Thoracic aorta (tissue), 2 donors: ENCODE measurements at places on chromosomes 7 and 10. TPM values are rescaled to one million over a fixed set of nuclear protein-coding genes. Genes with fewer than 3 reads are reported as not detected.
A peak's percentile ranks its signal among the peaks of the same experiment; 100 is the strongest.

DNA sequence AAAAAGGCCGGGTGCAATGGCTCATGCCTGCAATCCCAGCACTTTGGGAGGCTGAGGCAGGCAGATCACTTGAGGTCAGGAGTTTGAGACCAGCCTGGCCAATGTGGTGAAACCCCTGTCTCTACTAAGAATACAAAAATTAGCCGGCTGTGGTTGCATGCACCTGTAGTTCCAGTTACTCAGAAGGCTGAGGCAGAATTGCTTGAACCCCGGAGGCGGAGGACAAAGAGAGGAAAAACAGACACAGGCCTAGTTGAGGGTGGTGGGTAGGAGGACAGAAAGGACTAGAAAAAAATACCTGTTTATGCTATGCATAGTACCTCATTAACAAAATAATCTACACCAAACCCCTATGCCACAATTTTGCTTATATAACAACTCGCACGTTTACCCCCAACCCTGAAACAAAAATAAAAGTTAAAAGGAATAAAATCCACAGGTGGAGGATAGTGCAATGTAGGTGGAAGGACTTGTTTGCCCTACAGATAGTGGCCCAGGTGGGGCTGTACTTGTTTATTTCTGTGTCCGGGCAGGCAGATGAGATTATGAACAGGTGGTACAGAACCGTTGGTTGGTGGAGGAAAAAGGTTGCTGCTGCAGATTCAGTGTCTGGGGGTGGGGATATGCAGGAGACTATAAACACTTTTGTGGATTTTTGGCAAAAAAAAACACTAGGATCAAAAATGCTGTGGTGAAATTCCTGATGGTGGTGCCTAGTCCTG is 5.1 kb downstream of the ZNF680 start:
- peak overlapping the region; percentile 77 for H3K27ac ChIP-seq
- peaks cover 47% of the 10 kb centered on the region for H3K4me1 ChIP-seq
- no peaks in the 10 kb centered on the region for H3K27me3 ChIP-seq
- H3K36me3 ChIP-seq = no peaks in the 10 kb centered on the region
- DNase-seq = no peak
- H3K4me3 ChIP-seq = peak overlapping the region; percentile 61

DNA sequence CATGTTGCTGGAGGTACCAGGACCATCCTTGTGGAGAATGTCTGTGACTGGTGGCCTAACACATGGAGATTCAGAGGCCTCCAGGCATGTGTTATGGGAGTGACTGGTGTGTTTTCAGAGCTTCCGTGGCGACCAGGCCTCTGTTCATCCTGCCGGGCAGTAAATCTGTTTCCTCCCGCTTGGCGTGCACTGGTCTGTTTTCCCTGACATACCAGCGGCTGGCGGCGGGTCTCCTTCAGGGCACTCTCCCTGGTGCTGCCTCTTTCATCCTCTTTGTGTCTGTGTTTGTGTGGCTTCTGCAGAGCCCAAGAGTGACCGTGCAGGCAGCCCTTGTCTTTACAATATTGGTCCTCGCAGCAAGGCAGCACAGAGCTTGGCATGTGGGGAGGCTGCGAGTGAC is 385.1 kb upstream of the MKI67 start:
- no peaks in the 10 kb centered on the region for H3K27me3 ChIP-seq
- no peak overlapping the region for H3K27ac ChIP-seq
- DNase-seq = no peak
- no peak overlapping the region for H3K4me3 ChIP-seq
- no peaks in the 10 kb centered on the region for H3K36me3 ChIP-seq

DNA sequence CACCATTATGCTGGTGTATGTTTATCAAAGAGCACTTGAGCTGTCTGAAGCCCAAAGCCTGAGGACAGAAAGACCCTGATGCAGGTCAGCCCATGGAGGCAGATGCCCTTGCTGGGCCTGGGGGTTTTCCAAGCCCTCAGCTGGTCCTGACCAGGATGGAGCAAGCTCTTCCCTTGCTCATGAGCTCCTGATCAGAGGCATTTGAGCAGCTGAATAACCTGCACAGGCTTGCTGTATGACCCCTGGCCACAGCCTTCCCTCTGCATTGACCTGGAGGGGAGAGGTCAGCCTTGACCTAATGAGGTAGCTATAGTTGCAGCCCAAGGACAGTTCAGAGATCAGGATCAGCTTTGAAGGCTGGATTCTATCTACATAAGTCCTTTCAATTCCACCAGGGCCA is 13.0 kb downstream of the AQP1 start:
- peaks cover 18% of the 10 kb centered on the region for H3K4me1 ChIP-seq
- peaks cover 52% of the 10 kb centered on the region for H3K36me3 ChIP-seq
- H3K27ac ChIP-seq = no peak overlapping the region

GRCh38 chr7:123749537-123749857 is 694 bp upstream of the WASL start:
- DNase-seq = no peak
- H3K4me3 ChIP-seq = peak overlapping the region; percentile 95
- peak overlapping the region; percentile 98 for H3K27ac ChIP-seq
- H3K27me3 ChIP-seq = no peaks in the 10 kb centered on the region

DNA sequence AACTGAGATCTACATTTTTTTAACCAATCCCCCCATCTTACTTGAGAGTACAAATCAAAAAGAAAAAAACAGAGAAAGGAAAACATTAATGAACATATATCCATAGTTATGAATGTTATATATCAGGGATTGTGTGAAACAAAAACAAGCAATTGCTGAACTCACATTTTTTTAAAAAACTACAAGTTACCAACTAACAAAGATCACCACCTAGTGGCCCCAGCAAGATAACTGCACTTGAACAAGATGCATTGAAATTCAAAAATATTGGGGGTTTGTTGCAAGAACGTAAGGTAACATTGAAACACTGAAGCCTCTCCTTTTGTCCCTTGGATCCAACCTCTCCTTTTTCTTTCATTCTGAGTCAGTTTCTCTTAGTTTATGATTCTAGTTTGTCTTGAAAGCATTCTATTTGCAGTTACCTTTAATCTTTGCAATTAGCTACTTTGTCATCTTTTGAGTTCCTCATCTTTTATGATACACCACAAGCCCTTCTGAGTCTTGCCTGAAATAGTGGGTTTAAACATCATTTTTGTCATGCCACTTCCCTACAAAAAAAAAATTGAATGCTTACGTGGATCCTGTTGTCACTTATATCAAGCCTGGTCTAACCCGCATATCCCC is 87.3 kb upstream of the TES start:
- DNase-seq = no peak
- H3K4me3 ChIP-seq = no peak overlapping the region
- no peaks in the 10 kb centered on the region for H3K4me1 ChIP-seq
- H3K27me3 ChIP-seq = no peaks in the 10 kb centered on the region
- H3K27ac ChIP-seq = no peak overlapping the region
- no peaks in the 10 kb centered on the region for H3K36me3 ChIP-seq

- peaks cover 31% of the 10 kb centered on the region for H3K36me3 ChIP-seq
- H3K27ac ChIP-seq = no peak overlapping the region
Measured at GRCh38 chr7:6401536-6401935, 46.2 kb downstream of the DAGLB start.

GRCh38 chr7:5442757-5443305 is 19.2 kb upstream of the TNRC18 start:
- H3K27me3 ChIP-seq = no peaks in the 10 kb centered on the region
- DNase-seq = no peak
- H3K4me1 ChIP-seq = peaks cover 6% of the 10 kb centered on the region

GRCh38 chr7:155669717-155670505 is 25.4 kb downstream of the RBM33 start:
- no peaks in the 10 kb centered on the region for H3K27me3 ChIP-seq
- no peaks in the 10 kb centered on the region for H3K36me3 ChIP-seq
- no peak overlapping the region for H3K27ac ChIP-seq
- no peak for DNase-seq
- no peak overlapping the region for H3K4me3 ChIP-seq

- H3K27me3 ChIP-seq = no peaks in the 10 kb centered on the region
- peaks cover 39% of the 10 kb centered on the region for H3K4me1 ChIP-seq
- no peak for DNase-seq
- H3K4me3 ChIP-seq = no peak overlapping the region
- no peaks in the 10 kb centered on the region for H3K36me3 ChIP-seq
Measured at GRCh38 chr10:10892290-10892875, 125.3 kb upstream of the CELF2 start.

- no peaks in the 10 kb centered on the region for H3K4me1 ChIP-seq
- DNase-seq = no peak
- H3K27me3 ChIP-seq = no peaks in the 10 kb centered on the region
- H3K4me3 ChIP-seq = no peak overlapping the region
- H3K27ac ChIP-seq = no peak overlapping the region
- peaks cover 48% of the 10 kb centered on the region for H3K36me3 ChIP-seq
Measured at GRCh38 chr10:49474901-49475300, 64.0 kb downstream of the ERCC6 start.

- H3K27ac ChIP-seq = no peak overlapping the region
- no peak for DNase-seq
- no peak overlapping the region for H3K4me3 ChIP-seq
Measured at GRCh38 chr7:79874797-79875196, 259.8 kb upstream of the GNAI1 start.

- no peak overlapping the region for H3K4me3 ChIP-seq
- no peaks in the 10 kb centered on the region for H3K36me3 ChIP-seq
- DNase-seq = no peak
Measured at GRCh38 chr10:124665558-124665957, 78.6 kb downstream of the FAM53B start.

DNA sequence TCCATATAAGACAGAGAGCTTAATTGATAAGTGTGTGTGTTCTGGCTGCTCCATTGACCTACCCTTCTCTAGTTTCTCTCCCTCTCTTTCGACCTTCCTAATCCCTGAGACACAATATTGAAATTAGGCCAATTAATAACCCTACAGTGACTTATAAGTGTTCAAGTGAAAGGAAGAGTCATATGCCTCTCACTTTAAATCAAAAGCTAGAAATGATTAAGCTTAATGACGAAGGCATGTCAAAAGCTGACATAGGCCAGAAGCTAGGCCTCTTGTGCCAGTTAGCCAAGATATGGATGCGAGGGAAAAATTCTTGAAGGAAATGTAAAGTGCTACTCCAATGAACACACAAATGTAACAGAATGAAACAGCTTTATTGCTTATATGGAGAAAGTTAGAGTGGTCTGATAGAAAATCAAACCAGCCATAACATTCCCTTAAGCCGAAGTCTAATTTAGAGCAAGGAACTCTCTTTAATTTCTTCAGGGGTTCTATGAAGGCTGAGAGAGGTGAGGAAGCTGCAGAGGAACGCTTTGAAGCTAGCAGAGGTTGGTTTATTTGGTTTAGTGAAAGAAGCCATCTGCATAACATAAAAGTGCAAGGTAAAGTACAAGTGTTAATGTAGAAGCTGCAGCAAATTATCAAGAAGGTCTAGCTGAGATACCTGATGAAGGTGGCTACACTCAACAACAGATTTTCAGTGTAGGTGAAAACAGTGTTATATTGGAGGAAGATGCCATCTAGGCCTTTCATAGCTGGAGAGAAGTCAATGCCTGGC is 53.8 kb downstream of the ST7 start:
- no peaks in the 10 kb centered on the region for H3K36me3 ChIP-seq
- DNase-seq = no peak
- peaks cover 26% of the 10 kb centered on the region for H3K4me1 ChIP-seq
- H3K27me3 ChIP-seq = no peaks in the 10 kb centered on the region

DNA sequence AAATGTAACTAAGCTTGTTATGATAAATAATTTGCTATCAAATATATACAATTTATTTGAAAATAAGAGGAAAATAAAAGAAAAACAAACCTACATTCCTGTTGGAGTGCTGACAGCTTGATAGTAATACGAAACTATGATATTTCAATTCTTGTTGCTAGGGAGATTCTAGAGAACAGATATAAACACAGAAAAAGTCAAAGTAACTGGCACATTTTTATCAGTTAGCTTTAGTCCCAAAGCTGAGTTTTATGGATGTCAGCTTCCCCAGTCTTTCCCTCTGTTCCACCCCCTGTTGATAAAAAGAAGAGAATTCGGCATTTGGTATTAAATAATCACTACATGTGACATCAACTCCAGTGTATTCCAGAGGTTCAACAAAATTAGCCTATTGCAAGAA is 1134.0 kb downstream of the XPNPEP1 start:
- no peaks in the 10 kb centered on the region for H3K4me1 ChIP-seq
- no peak for DNase-seq
- H3K27me3 ChIP-seq = no peaks in the 10 kb centered on the region
- no peak overlapping the region for H3K4me3 ChIP-seq
- H3K36me3 ChIP-seq = no peaks in the 10 kb centered on the region
- H3K27ac ChIP-seq = no peak overlapping the region

GRCh38 chr10:90859321-90859751 is 1.5 kb upstream of the HTR7 start:
- no peak for DNase-seq
- H3K36me3 ChIP-seq = no peaks in the 10 kb centered on the region
- peaks cover 3% of the 10 kb centered on the region for H3K4me1 ChIP-seq
- H3K4me3 ChIP-seq = no peak overlapping the region
- no peaks in the 10 kb centered on the region for H3K27me3 ChIP-seq

DNA sequence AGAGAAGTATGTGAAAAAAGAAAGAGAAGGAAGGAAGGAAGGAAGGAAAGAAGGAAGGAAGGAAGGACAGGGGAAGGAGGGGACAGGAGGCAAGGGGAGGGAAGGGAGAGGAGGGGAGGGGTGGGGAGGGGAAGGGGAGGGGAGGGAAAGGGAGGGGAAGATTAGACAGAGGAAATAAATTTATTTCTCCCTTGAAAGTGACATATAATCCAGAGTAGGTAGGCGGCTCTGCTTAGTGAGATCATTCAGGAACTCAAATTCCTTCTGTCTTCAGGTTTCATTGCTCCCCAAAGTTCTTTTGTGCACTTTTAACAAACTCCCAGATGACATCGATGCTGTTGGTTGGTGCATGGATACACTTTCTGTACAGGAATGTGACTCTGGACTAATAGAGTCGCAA is 594.7 kb upstream of the STEAP1 start:
- H3K4me3 ChIP-seq = no peak overlapping the region
- DNase-seq = no peak
- H3K36me3 ChIP-seq = no peaks in the 10 kb centered on the region
- H3K27me3 ChIP-seq = no peaks in the 10 kb centered on the region
- H3K27ac ChIP-seq = no peak overlapping the region
- H3K4me1 ChIP-seq = no peaks in the 10 kb centered on the region

DNA sequence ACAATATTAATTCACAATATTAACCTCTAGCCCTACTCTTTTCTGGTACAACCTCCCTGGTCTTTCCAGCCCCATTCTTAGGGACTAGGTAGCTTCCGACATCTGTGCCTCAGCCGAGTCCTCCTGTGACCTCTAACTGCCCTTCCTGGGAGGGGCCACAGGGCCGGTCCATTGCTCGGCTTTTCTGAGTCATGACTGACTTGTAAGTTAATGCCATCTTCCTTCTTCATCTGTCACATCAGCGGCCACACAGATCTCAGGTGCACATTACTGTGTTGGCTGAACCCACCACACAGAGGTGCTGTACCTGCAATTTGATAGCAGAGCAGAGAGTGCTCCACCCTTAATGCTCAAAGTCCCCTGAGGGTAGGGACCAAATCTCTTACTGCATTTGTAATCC is 4.1 kb upstream of the CPA4 start:
- H3K27ac ChIP-seq = no peak overlapping the region
- no peaks in the 10 kb centered on the region for H3K36me3 ChIP-seq
- DNase-seq = no peak

The BLNK gene
- 1.3 TPM for total RNA-seq

The TMEM225B gene
- total RNA-seq = 2.2 TPM

The HOXA9 gene
- not detected for total RNA-seq

The ZNF488 gene
- not detected for total RNA-seq

The KAZALD1 gene
- total RNA-seq = 30.0 TPM

The MRLN gene
- not detected for total RNA-seq

The COBL gene
- 1.6 TPM for total RNA-seq

The TCERG1L gene
- not detected for total RNA-seq

The ZNF775 gene
- 4.2 TPM for total RNA-seq

The LANCL2 gene
- total RNA-seq = 11.4 TPM

The PRXL2A gene
- 23.5 TPM for total RNA-seq

The DPY19L1 gene
- 13.9 TPM for total RNA-seq
